ENCODE measurements at places on chromosomes 1 and 21.

DNA sequence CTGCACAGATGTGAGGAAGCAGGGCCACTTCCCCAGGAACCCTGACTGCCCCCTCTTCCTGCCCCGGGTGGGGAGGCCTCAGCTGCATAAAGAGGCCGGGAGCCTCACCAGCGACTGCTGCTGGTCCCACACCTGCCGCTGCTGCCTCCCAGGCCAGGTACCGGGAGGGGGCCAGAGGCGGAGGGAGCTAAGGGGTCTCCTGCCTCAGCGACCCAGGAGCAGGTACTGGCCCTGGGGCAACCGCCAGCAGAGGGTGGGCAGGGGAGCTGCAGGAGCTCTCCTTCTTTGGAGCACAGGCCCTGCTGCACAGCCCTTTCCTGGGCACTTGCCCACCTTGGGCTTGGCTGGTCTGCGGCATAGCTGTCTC, 6.8 kb downstream of the GJC2 start:
- no peak for DNase-seq

DNA sequence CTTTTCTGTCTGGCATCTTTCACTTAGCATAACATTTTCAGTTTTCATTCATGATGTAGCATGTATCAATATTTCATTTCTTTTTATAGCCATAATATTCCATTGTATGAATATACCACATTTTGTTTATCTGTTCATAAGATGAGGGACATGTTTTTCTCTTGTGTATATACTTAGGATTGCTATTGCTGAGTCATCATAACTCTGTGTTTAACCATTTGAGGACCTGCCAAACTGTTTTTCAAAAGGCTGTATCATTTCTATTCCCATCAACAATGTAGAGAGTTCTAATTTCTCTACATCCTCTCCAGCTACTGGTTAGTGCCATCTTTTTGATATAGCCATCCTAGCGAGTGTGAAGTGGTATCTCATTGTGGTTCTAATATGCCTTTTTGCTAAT, 26.2 kb downstream of the MPZL1 start:
- DNase-seq: peak; percentile 63

GRCh38 chr1:202010180-202011015, at the start of gene ELF3:
TSS of gene ELF3 (plus strand) at chr1:202010587. CDS start at chr1:202011137, 550 bp downstream.
- no peak for DNase-seq

DNA sequence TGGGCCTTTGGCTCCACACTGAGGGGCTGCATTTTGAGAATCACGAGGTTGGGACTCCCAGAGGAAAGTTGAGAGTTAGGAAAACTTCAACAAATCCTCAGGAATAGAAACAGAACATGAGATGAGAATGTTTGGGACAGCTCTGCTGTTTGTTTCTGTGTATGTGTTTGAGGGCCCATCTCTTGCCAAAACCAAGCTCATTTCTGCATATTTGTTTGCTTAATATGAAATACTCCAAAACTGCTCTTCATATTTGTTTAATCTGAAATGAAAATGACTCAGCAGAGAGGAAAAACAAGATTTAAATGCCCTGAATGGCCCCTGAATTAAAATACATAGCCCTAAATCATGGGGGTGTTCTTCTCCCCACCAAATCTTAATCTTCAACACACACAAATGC, 78.1 kb downstream of the DDR2 start:
- DNase-seq: no peak

DNA sequence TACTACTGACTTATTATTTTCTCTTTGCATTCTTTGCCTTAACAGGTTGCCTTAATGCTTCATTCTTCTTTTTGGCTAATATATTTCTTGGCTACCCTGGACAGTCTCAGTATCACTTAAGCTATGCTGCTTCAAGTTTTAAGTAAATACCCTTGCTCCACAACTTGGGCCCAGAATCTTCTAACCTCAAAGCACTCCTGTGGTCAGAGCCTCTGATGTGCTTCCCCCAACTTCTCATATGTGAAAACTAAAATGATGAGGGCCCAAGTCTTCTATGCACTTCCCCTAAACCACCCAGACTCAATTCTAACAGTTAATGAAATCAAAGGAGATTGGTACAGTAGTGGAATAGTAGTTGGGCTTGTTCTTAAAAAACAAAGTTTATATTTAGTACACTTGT, 314.1 kb downstream of the PLPP3 start:
- DNase-seq: no peak

GRCh38 chr21:41703857-41704501, 62.9 kb downstream of the RIPK4 start:
- DNase-seq: no peak

- no peak for DNase-seq
Measured at GRCh38 chr1:223228931-223229528, 86.0 kb upstream of the TLR5 start.

- no peak for DNase-seq
Measured at GRCh38 chr1:12678820-12679219, 34.9 kb downstream of the AADACL4 start.

DNA sequence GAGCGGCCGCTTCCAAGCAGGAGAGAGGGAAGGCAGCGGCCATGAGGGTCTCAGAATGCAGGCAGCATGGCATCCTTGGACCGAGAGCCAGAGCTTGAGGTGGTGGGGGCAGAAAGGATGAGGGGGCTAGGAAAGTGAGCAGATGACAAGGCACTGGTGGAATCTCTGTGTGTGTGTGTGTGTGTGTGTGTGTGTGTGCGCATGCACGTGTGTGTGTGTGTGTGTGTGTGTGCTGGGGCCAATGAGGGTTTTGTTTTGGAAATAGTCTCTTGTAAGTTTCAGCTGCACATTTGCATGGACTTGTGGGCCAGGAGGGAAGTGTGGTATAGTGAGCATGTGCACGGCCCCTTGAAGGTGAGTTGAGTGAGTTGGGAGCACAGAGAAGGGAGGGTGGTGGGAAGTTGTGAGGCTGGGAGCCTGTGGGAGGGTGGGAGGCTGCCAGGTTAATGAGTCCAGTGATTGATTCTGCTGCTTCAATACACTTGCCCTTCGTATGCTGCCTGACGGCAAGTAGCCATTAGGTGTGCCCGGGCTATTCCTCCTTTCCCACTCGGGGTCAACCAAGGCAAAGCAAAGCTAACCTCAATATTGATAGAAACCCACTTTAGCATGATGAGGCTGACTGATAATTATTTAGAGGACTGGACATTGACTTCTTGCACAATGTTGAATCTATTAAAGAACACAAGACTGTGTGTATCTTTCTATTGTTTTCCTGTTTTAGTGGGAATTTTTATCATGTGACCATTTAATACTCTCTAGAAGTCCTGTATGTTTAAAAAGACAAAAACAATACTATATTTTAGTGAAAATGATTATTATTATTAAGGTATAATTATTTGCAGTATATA, 80.3 kb downstream of the PROX1 start:
- no peak for DNase-seq

- no peak for DNase-seq
Measured at GRCh38 chr1:30783256-30783915, 25.8 kb upstream of the LAPTM5 start.

- no peak for DNase-seq
Measured at GRCh38 chr1:201144701-201145100, 9.6 kb downstream of the TMEM9 start.

GRCh38 chr1:19877181-19877750, 4.9 kb upstream of the OTUD3 start:
- DNase-seq: no peak

DNA sequence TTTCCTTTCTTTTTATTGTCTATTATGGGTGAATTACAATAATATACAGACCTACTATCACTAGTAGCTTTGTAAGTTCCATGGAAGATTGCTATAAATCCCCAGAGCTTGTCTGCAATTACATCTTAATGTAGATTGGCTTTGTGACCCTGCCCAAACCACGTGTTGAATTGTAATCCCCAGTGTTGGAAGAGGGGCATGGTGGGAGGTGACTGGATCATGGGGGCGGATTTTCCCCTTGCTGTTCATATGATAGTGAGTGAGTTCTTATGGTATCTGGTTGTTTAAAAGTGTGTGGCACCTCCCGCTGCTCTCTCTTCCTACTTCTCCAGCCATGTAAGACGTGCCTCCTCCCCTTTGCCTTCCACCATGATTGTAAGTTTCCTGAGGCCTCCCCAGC, 34.9 kb upstream of the CDC42BPA start:
- DNase-seq: no peak

GRCh38 chr1:88210103-88210787, 473.8 kb upstream of the PKN2 start:
- DNase-seq: no peak

- no peak for DNase-seq
Measured at GRCh38 chr1:243490748-243491686, 235.2 kb downstream of the SDCCAG8 start.

- no peak for DNase-seq
Measured at GRCh38 chr1:212513586-212513985, 80.9 kb downstream of the NENF start.

DNA sequence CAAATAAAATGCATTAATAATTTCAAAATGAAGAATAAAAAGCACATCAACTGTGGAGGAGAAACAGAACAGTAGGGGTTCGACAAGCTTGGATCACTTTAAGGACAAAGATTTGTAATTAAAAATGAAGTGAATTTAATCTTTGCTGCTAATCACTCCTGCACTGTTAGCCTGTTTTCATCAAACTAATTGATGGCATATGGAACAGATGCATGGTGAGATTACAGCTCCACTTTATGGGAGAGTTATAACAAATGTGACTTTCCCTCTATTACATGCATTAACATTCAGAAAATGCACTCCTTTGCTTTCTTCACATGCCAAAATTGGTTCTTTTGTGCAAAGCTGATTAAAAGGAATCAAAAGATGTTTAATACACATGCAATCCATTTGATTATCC, 207.2 kb upstream of the C21orf91 start:
- DNase-seq: no peak

- no peak for DNase-seq
Measured at GRCh38 chr1:41671116-41671755, 186.8 kb upstream of the EDN2 start.

DNA sequence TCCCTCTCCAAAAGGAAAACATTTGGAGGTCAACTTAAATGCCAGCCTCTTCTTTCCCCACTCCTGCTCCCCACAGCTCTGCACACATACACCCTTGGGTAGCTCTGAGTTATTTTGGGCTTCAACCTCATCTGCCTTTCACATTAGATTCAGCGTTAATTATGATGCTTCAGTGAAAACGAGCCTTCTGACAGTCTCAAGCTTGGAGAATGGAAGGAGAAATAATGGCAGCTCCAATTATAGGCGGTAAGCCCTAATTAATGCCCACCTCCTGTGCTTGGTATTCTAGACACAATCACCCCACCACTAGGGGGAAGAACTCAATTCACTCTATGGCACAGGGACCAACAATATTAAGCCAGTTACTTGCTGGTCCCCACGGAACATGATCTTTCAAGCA, 397.9 kb downstream of the BRINP2 start:
- no peak for DNase-seq

- DNase-seq: no peak
Measured at GRCh38 chr21:15895142-15896106, 165.6 kb downstream of the USP25 start.

GRCh38 chr1:34984435-34984792, 733 bp downstream of the TMEM35B start:
- no peak for DNase-seq

DNA sequence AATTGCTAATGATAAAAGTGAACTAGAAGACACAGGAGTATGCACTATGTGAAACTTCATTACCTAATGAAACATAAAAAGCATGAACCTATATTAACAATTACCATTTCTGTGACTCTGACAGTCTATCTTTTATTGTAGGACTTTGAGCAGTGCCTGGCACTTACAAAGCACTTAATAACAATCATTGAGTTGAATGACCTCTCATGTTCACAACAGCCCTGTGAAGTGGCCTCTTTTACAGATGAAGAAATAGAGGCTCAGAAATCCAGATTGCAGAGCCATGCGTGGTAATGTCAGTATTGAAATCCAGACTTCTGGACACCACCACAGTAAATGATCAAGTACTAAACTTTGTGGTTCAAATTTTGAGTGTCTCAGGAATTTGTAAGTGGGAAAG, 326.4 kb downstream of the NTNG1 start:
- no peak for DNase-seq

DNA sequence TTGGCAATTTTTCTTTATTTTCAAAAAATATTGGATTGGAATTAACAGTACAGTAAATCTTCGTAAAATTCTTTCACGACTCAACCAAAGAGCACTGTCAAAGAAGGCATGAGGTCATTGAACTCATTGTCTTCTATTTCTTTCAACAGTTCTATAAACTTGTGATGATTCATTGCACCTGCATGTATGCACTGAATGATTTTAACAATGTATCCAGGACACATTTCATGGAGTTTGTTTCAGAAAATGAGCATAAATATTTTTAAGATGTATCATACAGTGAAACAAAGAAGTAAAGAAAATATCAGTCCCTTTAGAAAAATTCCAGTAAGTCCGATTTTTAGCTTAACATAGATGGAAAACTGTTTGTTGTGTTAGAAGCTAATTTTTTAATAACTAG, 33.6 kb upstream of the CD34 start:
- DNase-seq: no peak

GRCh38 chr1:223240122-223240521, 97.1 kb upstream of the TLR5 start:
- DNase-seq: no peak

DNA sequence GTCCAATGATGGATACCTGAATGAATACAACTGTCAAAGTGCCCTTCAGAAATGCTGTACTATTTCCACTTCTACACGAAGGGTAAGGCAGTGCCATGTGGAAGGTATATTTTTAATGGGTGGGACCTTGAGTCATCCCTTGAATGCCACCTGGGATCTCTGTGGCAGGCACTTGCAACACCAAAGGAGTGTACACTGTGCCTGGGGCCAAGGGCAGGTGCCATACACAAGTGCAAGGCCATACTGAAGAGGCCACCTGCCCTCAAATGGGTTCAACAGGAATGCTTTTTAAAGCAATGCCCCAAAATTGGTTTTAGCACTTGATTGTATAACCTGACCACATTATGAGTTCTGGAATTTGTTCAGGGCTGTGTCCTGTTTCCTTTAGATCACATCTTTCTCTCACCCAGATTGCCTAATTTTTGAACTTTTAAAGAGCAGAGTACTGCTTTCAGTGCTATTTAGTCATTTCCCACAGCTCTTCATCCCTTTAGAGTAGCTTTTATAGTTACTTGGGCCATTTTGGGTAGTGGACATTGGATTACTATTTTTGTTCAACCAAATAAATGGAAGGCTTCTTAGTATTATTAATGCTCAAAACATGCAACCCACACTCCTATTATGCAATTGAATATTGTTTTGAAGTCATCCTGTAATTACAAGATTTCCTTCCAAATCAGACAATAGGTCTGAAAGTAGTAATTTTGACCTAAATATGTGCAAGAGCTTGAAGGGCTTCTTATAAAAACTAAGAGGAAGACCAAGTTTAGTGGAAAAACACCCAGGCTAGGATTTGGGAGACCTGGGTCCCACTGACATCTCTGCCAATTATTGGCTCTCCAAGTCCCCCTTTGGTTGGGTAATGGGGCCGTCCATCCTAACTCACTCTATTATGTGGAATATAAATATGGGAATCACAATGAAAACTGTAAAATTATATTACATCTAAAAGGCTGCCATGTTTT, 57.2 kb downstream of the LEPR start:
- no peak for DNase-seq

GRCh38 chr1:230753191-230753585, 6.0 kb downstream of the CAPN9 start:
- DNase-seq: no peak
